ENCODE measurements at places on chromosomes 12 and 14. TPM values are rescaled to one million over a fixed set of nuclear protein-coding genes. Genes with fewer than 3 reads are reported as not detected.

- no peak overlapping the region for H3K4me3 ChIP-seq
- no peaks in the 10 kb centered on the region for H3K36me3 ChIP-seq
- DNase-seq, result no peak
- H3K4me1 ChIP-seq, result no peaks in the 10 kb centered on the region
- no peaks in the 10 kb centered on the region for H3K27me3 ChIP-seq
Observed at GRCh38 chr12:63410197-63410596, 258.1 kb downstream of the DPY19L2 start.

Gene TAPBPL
- total RNA-seq, result 3.2 TPM

GRCh38 chr12:110361216-110361615, 42.3 kb downstream of the ANAPC7 start:
- H3K4me3 ChIP-seq, result no peak overlapping the region
- no peaks in the 10 kb centered on the region for H3K36me3 ChIP-seq
- peaks cover 12% of the 10 kb centered on the region for H3K4me1 ChIP-seq

- no peak for DNase-seq
- no peaks in the 10 kb centered on the region for H3K4me1 ChIP-seq
- no peak overlapping the region for H3K27ac ChIP-seq
- H3K27me3 ChIP-seq, result no peaks in the 10 kb centered on the region
- H3K4me3 ChIP-seq, result no peak overlapping the region
Observed at GRCh38 chr12:40768125-40768864, 76.1 kb downstream of the CNTN1 start.

DNA sequence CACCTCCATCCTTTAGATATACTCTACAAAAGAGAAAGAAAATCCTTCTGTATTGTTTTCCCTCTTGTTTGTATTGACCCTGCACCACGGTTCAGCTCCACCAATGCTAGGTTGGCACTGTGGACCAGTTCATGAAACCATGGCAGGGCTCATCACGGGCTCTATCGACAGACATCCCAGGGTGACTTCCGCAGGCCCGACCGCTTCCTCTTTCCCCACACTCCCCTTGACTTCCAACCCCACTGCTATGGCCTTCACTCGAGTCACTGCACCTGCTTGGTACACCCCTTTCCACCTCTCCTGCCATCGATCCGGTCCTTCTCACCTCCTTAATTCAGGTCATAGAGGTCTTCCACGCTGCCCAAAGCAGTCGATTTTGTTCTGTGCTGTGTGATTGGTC, 21.2 kb upstream of the AKAP5 start:
- no peaks in the 10 kb centered on the region for H3K27me3 ChIP-seq
- no peak for DNase-seq
- H3K27ac ChIP-seq, result no peak overlapping the region
- H3K4me3 ChIP-seq, result no peak overlapping the region

DNA sequence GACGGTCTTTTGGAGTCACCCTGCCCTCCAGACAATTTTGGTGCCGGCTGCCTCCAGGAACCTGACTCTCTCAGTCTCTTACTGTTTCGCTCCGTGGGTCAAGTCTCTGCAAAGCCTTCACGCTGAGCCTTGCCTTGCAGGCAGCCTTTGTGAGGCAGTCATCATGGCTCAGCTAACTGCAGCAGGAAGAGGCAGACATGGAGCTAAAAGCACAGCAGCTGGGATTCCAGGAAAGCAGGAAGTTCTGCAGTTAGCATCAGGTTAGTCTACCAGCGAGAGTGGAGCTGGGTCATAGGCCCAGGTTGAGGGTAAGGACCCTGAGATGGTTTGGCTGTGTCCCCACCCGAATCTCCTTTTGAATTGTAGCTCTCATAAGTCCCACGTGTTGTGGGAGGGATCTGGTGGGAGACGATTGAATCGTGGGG, 305.4 kb downstream of the PCNX1 start:
- no peaks in the 10 kb centered on the region for H3K27me3 ChIP-seq
- H3K4me1 ChIP-seq, result no peaks in the 10 kb centered on the region
- H3K36me3 ChIP-seq, result no peaks in the 10 kb centered on the region

Gene WNT1
- not detected for total RNA-seq

Gene BMP4
- 56.4 TPM for total RNA-seq

Gene LRIG3
- total RNA-seq, result 9.9 TPM

DNA sequence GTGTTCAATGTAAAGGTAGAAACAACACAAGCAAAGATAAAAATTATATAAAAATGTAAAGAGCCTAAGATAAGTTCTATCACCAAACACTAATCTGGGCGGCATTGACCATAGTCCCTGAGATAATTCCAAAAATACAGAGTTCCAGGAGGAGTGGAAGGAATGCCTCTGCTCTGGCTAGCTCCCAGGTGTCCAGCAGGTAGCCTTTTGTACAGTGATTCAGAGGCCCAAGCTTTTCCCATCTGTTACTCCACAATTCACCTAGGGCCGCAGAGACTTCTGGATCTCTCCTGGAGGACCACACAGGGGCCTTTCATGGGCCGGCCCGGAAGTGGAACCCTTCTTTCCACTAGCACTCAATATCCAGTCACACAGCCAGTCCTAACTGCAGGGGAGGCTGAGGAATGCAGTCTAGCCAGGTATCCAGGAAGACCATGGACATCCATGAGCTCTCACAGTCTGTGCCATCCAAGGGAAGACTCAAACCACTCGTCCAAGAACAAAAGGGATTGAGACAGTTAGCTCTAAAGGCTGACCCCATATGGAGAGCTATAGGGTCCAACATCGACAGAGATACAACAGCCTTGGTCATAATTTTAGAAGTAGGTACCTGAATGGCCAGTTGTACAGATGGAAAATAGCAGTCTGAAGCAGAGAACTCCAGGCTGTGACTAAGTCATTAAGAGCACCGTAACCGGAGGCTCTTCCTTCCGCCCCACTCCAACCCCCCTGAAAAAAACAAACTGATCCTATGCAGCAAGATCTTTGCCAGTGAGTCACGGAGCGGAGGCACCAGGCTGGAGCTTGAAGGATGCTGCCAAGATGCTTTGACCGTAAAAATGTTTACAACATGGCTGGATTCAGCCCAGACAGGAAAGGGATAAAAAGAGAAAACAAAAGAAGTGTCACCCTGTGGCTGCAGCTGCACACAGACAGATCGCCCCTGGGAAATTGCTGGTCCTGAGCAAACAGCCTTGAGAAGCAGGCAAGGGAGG, 204.8 kb downstream of the NUAK1 start:
- no peak overlapping the region for H3K27ac ChIP-seq
- no peaks in the 10 kb centered on the region for H3K27me3 ChIP-seq
- no peaks in the 10 kb centered on the region for H3K4me1 ChIP-seq
- no peak overlapping the region for H3K4me3 ChIP-seq

DNA sequence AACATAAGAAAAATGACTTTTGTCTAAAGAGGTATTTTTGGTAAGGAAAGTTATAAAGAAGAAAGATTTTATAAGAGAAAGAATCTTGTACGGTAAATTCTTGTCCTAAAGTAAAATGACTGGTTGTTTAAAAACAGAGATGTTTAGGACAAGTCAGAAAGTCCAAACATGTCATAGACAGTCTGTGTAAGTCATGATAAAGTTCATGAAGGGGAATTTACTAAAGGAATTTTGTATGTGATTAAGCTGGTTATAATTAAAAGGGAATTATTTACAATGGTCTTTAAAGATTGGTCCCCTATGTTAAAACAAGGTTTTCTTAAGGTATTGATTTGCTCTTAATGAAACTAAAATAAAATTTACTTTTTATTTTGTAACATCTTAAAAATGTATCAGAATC, 269.4 kb upstream of the CCDC196 start:
- H3K4me1 ChIP-seq, result no peaks in the 10 kb centered on the region
- no peaks in the 10 kb centered on the region for H3K36me3 ChIP-seq
- no peak for DNase-seq

GRCh38 chr14:72611506-72611905, 282.4 kb downstream of the DPF3 start:
- no peaks in the 10 kb centered on the region for H3K4me1 ChIP-seq
- H3K36me3 ChIP-seq, result no peaks in the 10 kb centered on the region
- DNase-seq, result no peak
- no peak overlapping the region for H3K4me3 ChIP-seq

- no peaks in the 10 kb centered on the region for H3K36me3 ChIP-seq
- H3K27ac ChIP-seq, result no peak overlapping the region
- no peak for DNase-seq
- H3K4me3 ChIP-seq, result no peak overlapping the region
- no peaks in the 10 kb centered on the region for H3K27me3 ChIP-seq
- no peaks in the 10 kb centered on the region for H3K4me1 ChIP-seq
Observed at GRCh38 chr12:32688786-32689185, 9.7 kb downstream of the DNM1L start.

- H3K4me3 ChIP-seq, result no peak overlapping the region
- peaks cover 18% of the 10 kb centered on the region for H3K4me1 ChIP-seq
- no peaks in the 10 kb centered on the region for H3K36me3 ChIP-seq
Observed at GRCh38 chr12:32647275-32647674, 31.8 kb upstream of the DNM1L start.

DNA sequence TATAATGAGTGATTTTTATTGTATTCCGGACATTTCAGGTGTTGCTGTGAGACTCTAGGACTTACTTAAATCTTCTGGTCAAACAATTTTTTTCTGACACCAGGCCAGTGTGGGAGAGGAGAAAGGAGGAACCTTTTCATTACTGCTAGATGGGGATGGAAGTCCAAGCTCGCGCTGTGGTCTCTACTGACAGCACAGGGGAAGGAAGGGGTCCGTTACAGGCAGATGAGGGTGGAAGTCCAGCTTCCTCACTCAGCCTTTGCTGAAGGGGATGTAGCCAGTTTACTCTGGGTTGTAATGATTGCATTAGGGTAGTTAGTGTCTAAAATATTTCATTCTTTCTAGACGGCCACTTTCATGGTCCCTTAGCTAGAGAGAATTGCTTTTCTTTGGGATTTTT, 26.3 kb upstream of the ST8SIA1 start:
- no peak overlapping the region for H3K4me3 ChIP-seq
- no peak overlapping the region for H3K27ac ChIP-seq
- no peak for DNase-seq
- no peaks in the 10 kb centered on the region for H3K4me1 ChIP-seq

- no peak for DNase-seq
- H3K4me1 ChIP-seq, result no peaks in the 10 kb centered on the region
- no peak overlapping the region for H3K4me3 ChIP-seq
Observed at GRCh38 chr14:21398901-21399300, 15.1 kb upstream of the SUPT16H start.

Gene OR4E2
- not detected for total RNA-seq

- DNase-seq, result no peak
- H3K4me1 ChIP-seq, result no peaks in the 10 kb centered on the region
- no peak overlapping the region for H3K4me3 ChIP-seq
- H3K27ac ChIP-seq, result no peak overlapping the region
- H3K27me3 ChIP-seq, result no peaks in the 10 kb centered on the region
- no peaks in the 10 kb centered on the region for H3K36me3 ChIP-seq
Observed at GRCh38 chr12:84974155-84974815, 61.7 kb upstream of the SLC6A15 start.

Gene IL22
- total RNA-seq, result not detected

GRCh38 chr12:12612358-12612757, 682 bp downstream of the CREBL2 start:
- peaks cover 6% of the 10 kb centered on the region for H3K36me3 ChIP-seq
- peak overlapping the region; percentile 88 for H3K27ac ChIP-seq
- peak overlapping the region; percentile 66 for H3K4me3 ChIP-seq
- H3K4me1 ChIP-seq, result peaks cover 58% of the 10 kb centered on the region
- H3K27me3 ChIP-seq, result no peaks in the 10 kb centered on the region

DNA sequence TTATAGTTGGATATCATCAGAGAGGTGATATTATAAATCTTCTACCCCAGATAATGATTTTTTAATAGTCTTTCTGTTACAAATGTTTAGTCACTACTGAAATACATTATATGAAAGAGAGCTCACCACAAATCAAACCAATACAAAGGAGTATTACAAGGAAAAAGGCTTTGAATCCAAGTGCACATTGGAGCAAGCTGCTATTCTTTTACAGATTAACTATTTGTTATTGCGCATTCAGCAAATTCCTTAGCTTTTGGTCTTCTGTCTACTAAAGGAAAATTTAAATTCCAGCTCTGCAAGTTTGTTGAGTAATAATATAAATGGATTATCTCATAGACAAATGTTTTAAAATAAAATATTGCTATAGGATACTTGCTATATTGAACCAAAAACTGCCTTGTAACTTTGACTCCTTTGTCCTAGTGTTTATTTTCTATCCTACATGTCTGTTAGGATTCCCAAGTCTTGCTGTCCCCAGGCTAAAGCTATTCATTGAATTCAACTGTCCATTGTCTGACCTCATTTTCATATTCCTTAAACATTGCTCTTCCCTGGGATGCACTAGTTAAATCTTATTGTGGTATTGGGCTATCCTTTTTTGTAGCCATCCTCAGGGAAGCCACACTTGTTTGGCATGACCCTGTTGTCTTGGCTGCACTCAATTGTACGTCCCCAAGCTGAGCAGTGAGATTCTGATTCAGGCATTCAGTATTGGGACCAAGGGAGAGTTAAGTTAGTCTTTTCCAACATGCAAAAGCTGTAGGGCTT, 41.5 kb downstream of the PDE3A start:
- no peak overlapping the region for H3K4me3 ChIP-seq
- no peak overlapping the region for H3K27ac ChIP-seq
- H3K4me1 ChIP-seq, result no peaks in the 10 kb centered on the region
- DNase-seq, result no peak
- no peaks in the 10 kb centered on the region for H3K27me3 ChIP-seq

DNA sequence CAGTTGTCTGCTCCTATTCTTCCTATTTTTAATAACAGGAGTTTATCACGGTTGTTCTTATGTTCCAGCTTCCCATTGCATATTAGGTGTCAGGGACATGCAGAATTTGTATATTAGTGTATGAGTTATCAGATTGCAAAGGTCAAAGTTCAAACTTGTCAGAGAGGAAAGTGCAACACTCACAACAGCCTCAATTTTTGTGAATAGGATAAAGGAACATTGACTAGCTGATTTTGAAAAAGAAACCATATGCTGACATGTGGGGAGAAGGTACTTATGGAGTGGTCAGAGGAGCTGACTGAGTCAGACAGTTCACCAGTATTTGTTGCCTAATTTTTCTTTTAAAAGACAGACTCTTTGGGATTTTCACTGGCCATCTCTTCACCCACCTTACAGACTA, 222.1 kb downstream of the C12orf50 start:
- H3K27ac ChIP-seq, result no peak overlapping the region
- H3K27me3 ChIP-seq, result no peaks in the 10 kb centered on the region
- H3K36me3 ChIP-seq, result no peaks in the 10 kb centered on the region
- H3K4me1 ChIP-seq, result no peaks in the 10 kb centered on the region

GRCh38 chr14:65478596-65478995, 66.1 kb downstream of the FUT8 start:
- peaks cover 11% of the 10 kb centered on the region for H3K4me1 ChIP-seq
- no peak overlapping the region for H3K27ac ChIP-seq
- H3K27me3 ChIP-seq, result no peaks in the 10 kb centered on the region
- DNase-seq, result no peak

GRCh38 chr14:63952933-63953437, 100.2 kb downstream of the SYNE2 start:
- no peak overlapping the region for H3K4me3 ChIP-seq
- peaks cover 4% of the 10 kb centered on the region for H3K36me3 ChIP-seq
- no peak for DNase-seq
- no peak overlapping the region for H3K27ac ChIP-seq
- H3K4me1 ChIP-seq, result no peaks in the 10 kb centered on the region

DNA sequence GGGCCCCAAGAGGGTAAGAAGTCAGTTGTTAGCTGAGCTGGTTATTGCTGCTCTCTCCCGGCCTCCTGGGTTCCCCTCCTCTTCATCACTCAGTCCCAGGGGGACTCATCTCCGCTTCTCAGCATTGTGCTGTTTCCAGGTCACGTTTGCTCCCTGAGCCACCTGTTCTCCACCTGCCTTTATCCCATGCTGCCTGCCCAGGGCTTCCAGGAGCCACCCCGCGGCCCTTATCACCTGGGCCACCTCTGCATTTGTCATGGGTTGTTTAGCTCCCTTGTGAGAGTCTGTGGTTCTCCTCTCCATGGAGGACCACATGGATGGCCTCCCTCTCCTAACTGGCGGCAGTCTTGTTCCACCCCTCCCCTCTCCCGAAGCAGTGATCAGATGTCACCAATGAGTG, 36.0 kb downstream of the SYNDIG1L start:
- no peaks in the 10 kb centered on the region for H3K36me3 ChIP-seq
- no peaks in the 10 kb centered on the region for H3K4me1 ChIP-seq
- no peak overlapping the region for H3K4me3 ChIP-seq
- no peak overlapping the region for H3K27ac ChIP-seq
- H3K27me3 ChIP-seq, result peaks cover 28% of the 10 kb centered on the region
- DNase-seq, result no peak
